Left renal pelvis (tissue), 4 donors: ENCODE measurements at places on chromosomes 7 and 10.

DNA sequence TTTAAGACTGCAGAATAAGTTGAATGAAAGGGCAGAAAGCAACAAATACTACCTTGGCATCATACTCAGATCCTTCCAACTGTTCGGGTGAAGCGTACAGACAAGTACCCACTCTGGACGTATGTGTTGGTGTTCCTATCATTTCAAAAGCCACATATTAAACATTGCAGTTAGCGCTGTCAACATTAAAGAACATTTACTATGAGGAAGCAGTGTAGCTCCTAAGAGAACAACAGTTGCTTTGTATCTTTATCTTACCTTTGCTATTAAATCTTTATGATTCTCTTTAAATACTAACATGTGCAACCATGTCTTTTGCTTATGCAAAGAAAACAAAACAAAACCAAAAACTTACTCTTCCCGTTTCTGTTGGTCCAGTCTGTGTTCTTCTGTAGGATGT, 2.6 kb upstream of the ANKRD61 start:
- no peak for DNase-seq

DNA sequence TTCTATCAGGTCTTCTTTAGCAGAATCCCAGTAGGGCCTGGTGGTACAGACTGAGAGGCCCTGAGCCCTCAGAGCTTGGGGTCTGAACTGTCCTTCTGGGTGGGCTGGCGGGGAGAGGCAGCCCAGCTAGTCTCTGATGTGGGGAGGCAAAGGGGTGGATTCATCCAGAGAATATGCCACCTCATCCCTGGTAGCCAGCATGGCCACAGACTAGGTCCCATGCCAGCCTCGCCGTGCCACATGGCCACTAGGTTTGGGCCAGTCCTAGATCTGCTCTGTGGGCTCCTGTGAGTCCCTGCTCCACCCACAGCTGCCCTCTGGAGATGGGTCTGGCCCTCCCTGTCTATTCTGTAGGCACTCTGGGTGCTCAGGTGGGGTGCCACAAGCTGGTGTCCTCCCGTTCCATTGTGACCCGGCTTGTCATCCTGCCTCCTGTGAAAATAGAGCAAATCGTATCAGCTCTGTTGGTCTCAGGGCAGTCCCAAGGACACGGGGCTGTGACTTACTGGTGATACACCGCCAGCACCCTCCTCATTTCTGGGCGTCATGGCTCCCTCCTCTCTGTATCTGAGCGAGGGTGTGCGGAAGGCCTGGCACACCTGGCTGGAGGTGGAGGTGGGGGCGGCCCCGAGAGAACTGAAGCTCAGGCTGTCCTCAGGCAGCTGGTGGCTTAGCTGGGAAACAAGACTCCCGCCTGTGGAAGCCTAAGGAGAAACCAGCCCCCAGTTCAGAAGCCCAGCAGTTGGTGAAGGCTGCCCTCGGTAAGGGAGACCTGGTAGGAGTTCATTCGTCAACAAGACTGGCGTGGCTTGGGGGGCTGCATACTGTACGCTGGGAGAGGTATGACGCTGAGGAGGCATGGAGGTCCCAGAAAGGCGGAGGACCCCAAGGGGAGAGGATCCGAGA, 33.3 kb downstream of the UNC5B start:
- no peak for DNase-seq

DNA sequence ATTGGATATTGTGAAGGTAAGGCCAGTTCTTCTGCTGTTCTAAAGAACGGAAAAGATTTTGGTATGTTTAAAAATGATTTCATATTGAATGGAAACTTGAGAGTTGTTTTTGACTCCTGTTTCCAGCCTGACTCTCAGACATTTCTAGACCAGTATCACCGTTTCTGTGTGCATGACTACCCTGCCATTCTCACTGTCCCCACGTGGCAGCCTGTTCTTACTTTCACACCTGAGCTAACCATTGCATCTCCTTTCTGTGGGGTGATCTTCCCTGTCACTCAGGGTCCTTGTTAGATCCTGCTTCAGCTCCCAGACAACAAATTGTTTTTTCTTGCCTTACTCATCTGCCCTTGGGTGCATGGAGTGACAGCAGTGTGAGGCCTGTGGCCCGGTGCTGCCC, 38.9 kb downstream of the GLRX3 start:
- DNase-seq = no peak

GRCh38 chr7:116957874-116958273, 4.6 kb downstream of the ST7 start:
- no peak for DNase-seq

- no peak for DNase-seq
Observed at GRCh38 chr10:61612009-61612408, 50.7 kb upstream of the CABCOCO1 start.

- no peak for DNase-seq
Observed at GRCh38 chr10:110479710-110480109, 18.0 kb upstream of the DUSP5 start.

GRCh38 chr7:142796001-142796500, 25.3 kb downstream of the PRSS2 start:
- no peak for DNase-seq

GRCh38 chr10:72031706-72032105, 56.6 kb downstream of the SPOCK2 start:
- DNase-seq = no peak

GRCh38 chr10:97479939-97480338, 18.3 kb downstream of the MMS19 start:
- DNase-seq = no peak

DNA sequence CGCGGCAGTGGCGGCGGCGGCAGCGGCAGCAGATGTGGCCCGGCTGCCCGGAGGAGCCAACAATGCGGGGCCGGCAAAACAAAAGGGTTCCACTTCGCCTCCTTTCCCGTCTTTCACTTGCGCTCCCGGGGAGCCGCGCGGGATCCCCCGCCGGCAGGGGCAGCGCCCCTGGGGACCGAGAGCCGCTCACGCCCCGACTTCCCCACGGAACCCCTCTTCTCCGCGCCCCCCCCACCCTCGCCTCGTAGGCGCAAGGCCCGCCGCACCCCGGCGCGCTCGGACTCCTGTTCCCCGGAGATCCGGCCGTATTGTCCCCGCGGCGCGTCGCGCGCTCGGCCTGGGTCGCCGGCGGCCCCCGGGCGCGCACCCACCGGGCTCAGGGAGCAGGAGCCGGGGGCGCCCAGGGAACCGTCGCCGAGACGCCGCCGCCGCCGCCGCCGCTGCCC, 854 bp downstream of the CTBP2 start:
- no peak for DNase-seq

DNA sequence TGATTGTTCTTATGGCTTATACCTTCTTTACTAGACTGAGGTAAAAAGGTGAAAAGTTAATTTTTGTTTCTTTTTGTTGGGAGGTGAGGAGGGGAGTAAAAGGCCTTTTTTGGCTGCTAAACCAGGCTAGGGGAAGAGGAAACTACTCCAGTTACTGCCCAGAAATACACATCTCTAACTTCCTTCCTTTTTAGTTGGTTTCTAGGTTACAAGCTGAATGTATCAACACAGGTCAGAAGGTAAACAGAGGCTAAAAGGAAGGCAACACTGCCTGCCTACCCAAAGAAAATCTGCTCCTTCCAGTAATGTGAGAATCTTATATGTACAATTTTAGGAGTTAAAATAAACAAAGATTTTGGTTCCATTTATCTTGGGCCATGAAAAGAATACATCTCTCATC, 140.4 kb downstream of the NRBF2 start:
- no peak for DNase-seq

DNA sequence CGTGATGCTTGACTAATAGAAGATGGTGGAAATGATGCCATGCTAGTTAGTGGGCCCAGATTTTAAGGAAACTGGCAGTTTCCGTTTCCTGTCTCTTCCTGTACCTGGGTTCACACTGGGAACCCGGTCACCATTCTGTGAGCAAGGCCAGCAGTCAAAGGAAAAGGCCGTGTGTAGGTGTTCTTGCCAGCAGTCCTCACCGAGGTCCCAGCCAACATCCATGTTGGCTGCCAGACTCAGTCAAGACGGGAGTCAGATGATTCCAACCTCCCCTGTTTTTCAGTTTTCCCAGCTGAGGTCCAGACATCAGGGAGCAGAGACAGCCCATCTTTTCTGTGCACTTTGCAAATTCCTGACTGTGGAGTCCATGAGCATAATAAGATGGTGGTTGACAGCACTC, 15.2 kb upstream of the PILRB start:
- DNase-seq = no peak

DNA sequence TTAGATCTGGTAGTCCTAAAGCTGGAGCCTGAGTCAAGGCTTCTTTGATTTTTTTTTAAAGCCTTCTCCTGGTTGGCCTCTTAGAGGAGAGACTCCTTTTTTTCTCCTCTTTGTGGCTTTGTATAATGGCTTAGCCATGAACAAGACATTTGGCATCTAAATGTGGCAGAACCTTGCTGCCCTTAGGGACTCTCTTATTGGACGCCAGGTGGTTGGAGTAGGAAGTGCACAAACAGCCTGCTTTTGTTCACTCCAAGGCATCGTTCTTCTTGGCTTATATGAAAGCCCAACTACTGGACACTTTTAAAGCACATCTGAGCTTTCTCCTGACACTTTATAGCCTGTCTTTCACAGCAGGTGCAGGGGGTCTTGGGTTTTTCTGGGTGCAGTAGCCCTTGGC, 25.0 kb downstream of the ZPBP start:
- DNase-seq = no peak

DNA sequence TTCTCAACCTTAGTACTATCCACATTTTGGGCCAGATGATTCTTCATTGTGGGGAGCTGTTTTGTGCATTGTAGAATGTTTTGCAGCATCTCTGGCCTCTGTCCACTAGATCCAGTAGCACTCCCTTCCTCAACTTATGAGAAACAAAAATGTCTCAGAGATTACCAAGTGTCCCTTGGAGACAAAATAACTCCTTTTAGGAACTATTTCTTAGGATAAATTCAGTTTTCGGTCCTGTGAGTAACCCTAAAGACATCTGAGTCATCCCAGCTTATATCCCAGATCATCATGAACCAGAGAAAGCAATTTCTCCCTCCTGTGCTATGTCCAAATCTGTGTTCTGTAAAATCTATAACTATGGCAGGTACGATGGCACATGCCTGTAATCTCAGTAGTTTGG, 266.6 kb upstream of the PHYHIPL start:
- DNase-seq = no peak

GRCh38 chr10:119225083-119225658, 17.8 kb downstream of the GRK5 start:
- no peak for DNase-seq

DNA sequence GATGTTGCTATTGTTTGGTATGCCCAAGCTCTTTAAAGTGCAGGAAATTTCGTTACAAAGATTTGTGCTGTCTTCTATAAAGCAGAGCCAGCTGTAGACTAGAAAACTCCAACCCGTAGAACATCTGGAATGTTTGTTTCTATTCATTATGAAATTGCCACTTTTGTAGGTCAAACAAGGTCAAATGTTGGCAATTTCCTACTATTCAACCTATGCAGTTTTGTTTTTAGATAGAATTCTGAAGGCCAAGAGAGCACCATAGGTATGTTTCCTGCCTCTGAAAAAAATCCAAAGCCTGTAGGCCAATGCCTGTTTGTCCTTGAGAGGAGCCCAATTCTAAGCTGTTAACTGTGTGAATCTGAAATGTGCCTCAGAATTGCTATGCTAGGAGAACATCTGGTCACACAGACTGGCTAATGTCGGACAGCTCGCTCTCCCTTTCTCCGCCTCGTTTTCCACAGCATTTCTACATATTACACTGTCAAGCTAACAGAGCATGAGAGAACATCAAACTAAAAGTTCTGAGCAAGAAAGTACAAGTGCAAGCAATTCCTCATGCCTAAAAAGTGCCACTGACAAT, 267.2 kb upstream of the LRGUK start:
- no peak for DNase-seq
